ENCODE measurements at places on chromosomes 16 and 17.

DNA sequence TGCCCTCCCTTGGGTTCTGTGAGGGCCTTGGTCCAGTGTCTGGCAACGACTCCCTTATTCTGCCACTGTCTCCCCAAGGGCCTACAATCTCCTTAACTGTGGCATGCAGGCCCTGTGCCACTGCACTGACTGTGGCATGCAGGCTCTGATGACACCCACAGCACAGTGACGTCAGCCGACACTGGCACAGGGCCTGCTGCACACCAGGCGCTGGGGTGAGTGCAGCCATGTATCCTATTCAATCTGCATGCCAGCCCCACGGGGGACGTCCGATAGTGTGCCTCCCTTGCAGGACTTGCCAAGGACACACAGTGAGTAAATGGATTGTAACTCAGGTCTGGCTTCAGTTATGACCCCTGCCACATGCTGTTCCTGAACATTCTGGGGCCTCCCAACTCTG, 39.8 kb upstream of the RASD1 start:
- DNase-seq = no peak

DNA sequence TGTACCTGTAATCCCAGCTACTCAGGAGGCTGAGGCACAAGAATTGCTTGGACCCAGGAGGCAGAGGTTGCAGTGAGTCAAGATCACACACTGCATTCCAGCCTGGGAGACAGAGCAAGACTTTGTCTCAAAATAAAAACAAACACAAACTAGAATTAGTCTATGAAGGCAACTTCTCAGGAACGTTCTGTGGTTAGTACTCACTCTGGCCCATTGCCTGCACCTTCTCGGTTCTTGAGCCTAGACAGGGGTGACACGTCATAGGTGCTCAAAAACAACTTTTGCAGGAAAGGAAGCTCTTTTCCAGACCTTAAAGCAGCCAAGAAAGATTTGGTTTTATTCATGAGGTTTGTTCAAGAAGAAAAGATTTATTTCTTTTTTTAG, 22.3 kb upstream of the CNOT1 start:
- no peak for DNase-seq

DNA sequence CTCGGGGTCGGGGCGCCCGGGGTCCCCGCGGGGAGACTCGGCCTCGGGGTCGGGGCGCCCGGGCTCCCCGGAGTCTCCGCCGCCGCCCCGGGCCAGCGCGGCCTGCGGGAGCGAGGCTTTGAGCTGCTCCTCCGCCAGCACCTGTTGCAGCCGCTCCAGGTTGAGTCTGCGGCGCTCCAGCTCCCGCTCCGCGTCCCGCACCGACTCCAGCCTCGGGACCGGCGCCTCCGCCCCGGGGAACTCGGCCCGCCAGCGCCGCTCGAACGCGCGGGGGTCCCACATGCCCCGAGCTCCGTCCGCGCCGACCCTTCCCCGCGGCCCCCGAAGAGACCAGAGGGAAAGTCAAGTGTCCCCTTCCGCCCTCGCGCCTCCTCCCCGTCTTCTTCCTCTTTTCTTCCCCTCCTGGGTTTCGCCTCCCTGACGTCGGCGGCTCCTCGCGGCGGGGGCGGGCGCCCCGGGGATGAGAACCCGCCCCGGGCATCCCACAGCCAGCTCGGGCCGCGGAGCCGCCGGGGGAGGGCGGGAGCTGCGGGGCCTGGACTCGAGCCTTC, 40.8 kb upstream of the BHLHA9 start:
- DNase-seq = peak; percentile 78

GRCh38 chr16:68893710-68894705, 50.7 kb downstream of the TANGO6 start:
- DNase-seq = no peak

DNA sequence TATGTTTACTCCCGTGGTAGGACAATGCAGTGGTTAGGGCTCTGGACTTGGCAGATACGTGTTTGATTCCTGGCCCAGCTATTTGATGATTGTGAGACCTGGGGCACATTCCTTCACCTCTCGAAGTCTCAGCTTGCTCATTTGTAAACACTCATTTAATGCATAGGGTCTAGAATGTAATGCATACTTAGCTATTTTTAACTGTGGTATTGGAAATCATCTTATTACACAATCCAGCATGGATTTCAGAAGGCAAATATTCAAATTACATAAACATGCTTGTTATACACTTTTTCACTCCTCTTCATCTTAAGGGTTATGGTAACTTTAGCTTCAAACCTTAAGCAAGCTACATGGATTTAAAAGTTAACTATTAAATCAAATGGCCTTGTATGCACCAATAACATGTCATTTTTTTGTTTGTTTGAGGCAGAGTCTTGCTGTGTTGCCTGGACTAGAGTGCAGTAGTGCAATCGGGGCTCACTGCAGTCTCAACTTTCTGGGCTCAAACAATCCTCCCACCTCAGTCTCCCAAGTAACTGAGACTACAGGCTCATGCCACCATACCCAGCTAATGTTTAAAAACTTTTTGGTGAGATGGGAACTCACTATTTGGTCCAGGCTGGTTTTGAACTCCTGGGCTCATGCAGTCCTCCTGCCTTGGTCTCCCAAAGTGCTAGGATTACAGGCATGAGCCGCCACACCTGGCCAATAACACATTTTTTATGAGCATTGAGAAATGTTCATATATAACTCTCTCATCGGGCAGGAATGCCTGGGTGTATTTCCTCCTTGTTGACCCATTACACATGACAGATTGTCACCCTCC, 52.5 kb downstream of the VAT1L start:
- DNase-seq = no peak

GRCh38 chr16:85416228-85417109, 196.7 kb upstream of the GSE1 start:
- DNase-seq = peak; percentile 68

DNA sequence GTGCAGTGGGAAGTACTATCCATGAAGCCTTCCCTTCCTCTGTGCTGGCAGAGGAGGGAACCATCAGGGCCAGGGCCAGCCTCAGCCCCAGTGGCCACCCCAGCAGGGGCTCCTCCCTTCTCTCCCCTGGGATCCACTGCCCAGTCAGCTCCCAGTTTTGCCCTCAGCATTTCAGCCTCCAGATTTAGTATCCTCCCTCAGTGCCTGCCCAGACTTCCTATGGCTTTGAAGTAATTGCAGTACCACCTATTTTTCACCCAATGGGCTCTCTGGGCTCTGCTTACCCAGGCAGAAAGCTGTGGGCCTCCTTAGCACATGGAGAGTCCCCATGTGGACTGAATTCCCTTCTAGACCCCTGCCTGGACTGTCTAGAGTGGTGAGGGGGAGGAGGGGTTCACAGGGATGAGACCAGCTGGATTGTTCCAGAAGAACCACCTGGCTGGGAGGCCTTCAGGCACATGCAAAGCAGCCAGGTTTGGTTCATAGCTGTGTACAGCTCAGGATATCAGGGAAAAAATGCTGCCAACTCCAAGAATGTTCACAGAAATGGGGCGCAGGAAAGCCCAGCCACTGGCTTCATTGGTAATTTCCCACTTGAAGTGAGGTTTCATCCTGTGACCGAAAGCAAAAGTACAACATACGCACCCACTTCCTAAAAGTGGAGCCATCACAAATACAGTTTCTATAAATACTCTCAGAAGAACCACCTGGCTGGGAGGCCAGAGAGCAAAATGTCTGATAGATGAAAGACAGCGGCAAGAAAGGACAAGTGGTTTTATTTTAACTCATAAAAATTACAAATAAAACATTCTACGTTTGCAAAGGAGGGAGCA, 15.2 kb upstream of the HERPUD1 start:
- DNase-seq = peak; percentile 52

DNA sequence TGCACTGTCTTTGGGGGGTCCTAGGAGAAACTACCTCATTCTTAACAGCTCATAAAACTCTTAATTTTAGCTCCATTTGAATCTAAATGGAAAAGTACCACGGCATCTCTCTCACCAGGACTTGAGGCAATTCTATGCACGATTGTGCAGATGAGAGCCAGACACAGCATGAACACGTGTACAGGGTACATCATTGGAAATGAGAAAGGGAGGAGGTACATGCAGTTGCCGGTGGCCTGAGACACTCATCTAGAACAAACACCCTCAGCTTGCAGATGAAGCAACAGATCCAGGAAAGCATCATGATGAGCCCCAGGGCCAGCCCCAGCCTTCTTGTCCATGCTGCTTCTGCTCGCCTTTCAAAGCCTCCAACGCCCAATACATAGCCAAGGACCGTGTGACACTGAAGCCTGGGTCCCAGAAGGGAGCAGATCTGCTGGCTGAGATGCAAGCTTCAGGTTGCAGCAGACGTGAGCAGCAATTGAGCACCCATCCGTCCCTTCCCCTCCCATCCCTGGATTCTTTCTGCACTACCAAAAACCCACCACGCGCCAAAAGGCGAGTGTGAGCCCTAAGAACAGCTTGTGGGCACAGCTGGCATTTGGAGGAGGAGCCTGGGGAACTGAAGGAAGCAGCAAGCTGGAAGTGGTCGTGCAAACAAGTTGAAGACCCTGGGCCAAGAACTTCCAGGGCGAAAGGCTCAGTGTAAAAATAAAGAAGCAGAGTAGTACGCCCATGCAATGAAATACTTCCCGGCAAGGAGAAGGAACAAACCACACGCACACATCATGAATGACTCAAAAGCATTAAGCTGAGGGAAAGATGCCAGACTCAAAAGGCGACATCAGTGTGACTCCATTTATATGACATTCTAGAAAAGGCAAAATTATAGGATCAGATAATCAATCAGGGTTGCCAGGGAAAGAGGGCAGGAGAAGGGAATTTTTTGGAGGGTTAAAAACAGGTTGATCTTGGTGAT, 7.3 kb upstream of the RCVRN start:
- DNase-seq = no peak

GRCh38 chr17:74374858-74375257, 7.6 kb downstream of the GPR142 start:
- no peak for DNase-seq

DNA sequence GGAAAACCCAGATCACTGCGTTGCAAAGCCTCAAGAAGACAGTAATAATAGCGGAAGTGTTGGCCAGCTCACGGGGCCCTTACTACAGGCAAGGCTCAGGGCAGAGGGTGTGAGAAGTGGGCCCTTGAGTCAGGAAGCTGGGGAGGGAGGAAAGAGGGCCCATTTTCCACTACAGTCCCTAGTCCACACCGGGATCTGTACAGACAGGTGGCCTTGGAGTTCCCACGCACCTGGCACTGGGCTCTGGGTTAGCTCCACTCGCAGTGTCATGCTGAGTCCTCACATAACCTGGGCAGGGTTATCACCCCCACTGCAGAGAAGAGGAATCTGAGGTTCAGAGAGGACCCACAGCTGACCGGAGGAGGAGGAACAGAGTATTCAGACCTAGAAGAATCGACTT, 16.8 kb upstream of the MTSS2 start:
- no peak for DNase-seq

DNA sequence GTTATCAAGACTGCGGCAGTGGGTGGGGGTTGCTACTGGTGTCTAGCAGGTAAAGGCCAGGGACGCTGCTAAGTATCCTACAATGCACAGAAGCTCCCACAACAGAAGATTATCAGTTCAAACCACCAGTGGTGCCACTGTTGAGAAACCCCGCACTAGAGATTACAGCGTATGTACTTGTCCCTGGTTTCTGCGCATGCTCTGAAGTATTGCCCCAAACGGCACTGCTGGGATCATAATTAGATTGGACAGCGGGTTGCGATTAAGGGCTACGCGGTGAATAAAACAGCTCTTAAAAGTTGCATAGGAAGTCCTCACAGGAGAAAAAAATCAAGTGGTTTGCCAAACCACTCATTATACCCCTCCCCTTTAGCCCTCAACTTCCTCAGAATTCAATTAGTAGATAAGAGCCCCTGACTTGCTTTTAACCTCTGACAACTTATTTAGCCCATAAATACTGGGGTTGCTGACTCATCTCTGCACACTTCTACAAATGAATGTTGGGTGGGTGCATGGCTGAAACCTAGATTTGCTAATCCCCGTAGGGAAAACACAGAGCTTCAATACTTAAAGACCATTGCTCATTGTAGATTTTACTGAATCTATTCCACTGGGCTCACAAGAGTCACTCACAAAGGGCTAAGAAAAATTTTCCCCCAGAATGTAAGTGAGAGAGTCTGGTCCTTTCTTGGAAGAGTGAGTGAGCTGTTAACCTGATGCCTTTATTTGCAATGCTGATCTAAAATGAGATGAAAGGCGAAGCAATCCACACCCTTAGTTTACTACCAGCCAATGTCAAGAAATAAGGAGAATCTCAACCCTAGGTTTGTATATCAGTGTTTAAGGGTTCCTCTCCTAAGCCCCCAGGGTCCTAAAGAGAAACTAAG, 91.8 kb downstream of the RGS9 start:
- DNase-seq = no peak

DNA sequence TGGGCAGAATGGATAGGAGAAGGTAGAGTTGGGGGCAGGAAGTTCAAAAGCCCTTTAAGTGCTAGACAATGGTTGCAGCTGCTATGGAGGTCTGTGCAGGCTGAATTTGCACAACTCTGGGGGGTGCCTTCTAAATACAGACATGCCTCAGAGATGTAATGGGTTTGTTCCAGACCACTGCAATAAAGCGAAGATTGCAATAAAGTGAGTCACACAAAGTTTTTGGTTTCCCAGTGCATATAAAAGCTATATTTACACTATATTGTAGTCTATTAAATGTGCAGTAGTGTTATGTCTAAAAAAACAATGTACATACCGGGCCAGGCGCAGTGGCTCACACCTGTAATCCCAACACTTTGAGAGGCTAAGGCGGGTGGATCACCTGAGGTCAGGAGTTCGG, 60.5 kb upstream of the MYOCD start:
- no peak for DNase-seq
